NCI-H1417 (cell line): ENCODE measurements at places on chromosomes 12 and 14.

- no peak for DNase-seq
Measured at GRCh38 chr12:51977320-51977753, 25.8 kb downstream of the ACVR1B start.

GRCh38 chr14:21534576-21534975 is 8.4 kb upstream of the SALL2 start:
- no peak for DNase-seq

GRCh38 chr14:23638414-23639047 is 2.4 kb downstream of the DHRS2 start:
- DNase-seq = no peak

DNA sequence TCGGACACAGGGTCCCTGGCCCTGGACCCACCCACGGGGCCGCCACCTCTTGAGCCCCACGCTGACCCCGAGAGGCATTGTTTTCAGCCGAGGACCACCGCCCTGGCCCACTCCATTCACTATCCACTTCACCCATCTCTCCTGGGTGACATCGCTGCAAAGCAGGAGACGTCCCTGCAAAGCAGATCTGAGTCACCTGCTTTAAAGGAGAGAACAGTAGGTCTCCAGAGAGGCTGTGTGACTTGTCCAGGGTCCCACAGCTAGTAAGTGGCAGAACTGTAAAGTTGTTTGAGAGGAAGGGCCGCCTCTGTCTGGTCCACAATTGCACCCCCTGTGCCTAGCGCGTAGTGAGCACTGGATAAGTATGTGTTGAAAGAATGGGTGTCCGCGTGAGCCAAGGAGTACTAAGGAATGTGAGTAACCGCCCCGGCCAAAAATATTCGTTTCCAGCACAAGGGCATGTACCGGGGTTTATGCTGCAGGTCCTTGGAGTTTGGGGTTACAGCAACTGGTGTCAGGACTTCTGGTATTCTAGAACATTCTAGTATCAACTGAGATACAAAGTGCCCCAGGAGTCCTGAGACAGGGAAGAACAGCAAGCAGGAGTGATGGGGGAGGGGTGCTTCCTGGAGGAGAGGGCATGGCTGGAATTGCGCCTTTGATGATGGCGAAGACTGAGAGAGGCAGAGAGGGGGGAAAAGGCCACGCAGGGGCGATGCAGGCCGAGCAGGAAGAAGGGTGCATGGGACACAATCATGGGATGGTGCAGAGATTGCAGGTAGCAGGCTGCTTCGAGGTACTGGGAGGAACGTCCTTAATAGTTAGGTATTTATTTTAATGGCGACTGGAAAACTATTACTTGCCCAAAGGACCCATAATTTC is 91.1 kb downstream of the SCARB1 start:
- DNase-seq = no peak

- peak; percentile 9 for DNase-seq
Measured at GRCh38 chr14:72708708-72709475, 185.0 kb downstream of the DPF3 start.
